ENCODE measurements at places on chromosomes 2 and 18.

DNA sequence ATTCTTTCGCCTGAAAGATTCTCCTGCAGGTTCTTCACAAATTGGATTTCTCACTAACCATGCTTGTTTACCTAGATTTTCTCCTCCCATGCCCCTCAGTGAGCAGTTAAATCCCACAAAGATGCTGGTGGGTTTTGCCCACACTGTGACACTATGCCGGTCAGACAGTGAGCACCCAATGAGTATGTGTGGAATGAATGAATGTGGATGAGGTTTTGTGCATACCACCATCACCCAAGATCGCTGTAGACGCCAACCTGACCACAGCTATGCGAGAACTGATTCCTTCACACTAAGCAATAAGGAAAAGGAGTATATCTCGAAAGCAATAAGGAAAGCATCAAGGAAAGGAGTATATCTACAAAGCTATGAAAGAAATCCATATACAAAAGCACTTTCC is 116.7 kb downstream of the PID1 start:
- no peak for DNase-seq

- no peak for DNase-seq
These were observed 113.5 kb upstream of the NEDD4L start for GRCh38 chr18:57930476-57930875.

GRCh38 chr18:62715436-62715758 is at the start of gene PHLPP1:
Gene PHLPP1, plus strand, starts transcription at chr18:62715541. Its CDS starts 143 bp downstream, at chr18:62715684.
- no peak for DNase-seq

DNA sequence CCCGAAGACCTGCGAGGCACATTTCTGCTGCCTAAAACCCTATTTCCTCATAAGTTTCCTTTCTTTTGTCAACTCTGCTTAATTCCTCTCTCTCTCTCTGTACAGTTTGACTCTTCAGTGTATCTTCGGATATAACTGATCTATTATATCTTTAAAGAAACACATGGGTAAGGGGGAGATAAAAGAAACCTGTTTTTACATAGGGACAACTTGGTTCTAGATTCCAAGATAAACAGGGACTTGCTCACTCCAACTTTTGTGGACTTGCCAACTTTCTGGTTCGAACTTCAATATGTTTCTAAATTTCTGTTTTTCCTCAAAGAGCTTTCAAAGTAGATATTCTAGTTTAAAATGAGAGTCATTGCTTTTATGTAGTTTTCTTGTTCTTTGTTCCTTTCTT is 182.7 kb upstream of the EPC2 start:
- no peak for DNase-seq

DNA sequence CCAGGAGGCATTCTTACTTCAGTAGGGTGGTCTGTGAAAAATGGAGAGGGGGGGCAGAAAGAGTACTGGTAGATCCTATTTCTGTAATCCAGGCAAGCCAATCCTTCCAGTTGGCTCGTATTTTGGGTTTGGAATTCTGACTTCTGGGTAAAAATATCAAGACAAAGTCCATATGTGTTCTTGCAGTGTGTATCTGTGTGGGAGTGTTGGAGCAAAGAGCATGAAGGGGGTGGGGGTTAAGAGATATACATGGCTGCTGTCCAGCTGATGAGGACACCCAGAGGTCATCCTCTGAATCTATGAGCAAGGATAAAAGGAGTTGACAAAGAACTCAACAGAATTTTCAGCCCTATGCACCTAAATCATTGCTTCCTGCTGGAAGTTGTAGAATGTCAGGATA is 375.8 kb upstream of the PIK3C3 start:
- DNase-seq: no peak

Data from stimulated activated CD8-positive, alpha-beta memory T cell treated with anti-CD3 and anti-CD28 coated beads, Interleukin-7, amount 100 ng/mL, for 4 hours (primary cell).